ENCODE measurements at places on chromosomes 4 and X. TPM values are rescaled to one million over a fixed set of nuclear protein-coding genes. Genes with fewer than 3 reads are reported as not detected.

DNA sequence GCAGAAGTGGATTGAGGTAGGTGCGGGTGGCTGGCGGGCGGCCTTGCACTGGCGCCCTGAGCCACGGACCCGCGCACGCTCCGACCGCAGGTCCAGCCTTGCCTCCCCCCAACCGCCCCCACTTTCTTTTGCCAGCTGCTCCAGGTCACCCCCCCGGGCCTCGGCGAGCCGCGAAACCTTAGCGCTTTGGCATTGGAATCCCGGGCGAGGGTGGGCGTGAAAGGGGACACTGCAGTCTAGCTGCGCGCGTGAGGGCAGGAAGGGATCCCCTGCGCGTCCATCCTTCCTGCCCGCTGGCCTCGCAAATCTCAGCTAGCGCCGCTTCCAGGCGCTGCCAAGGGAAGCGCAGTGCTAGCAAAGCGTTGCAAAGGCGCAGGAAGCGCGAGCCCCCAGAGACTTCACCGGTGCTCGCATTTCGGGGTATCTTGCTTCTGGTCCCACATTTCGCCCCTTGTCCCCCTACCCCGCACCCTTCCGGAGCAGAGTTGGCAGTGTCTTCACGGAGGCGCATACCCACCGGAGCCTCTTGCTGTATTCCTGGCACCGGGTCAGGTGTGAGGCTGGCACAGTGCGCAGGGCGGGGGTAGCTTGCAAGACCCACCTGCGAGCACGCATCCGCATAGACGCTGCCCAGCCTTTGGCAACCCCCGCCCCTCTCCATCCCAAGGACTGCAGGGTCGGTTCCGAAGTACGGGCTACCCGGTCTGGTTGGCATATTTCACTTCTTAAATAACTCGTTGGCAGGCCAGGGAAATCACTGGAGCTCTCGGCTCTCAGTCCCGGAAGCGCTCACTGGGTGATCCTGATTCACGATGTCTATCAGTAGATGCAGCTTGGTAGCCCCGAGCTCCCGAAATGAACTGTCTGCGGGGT lies 104.4 kb downstream of the UCHL1 start:
- peak; percentile 36 for DNase-seq

DNA sequence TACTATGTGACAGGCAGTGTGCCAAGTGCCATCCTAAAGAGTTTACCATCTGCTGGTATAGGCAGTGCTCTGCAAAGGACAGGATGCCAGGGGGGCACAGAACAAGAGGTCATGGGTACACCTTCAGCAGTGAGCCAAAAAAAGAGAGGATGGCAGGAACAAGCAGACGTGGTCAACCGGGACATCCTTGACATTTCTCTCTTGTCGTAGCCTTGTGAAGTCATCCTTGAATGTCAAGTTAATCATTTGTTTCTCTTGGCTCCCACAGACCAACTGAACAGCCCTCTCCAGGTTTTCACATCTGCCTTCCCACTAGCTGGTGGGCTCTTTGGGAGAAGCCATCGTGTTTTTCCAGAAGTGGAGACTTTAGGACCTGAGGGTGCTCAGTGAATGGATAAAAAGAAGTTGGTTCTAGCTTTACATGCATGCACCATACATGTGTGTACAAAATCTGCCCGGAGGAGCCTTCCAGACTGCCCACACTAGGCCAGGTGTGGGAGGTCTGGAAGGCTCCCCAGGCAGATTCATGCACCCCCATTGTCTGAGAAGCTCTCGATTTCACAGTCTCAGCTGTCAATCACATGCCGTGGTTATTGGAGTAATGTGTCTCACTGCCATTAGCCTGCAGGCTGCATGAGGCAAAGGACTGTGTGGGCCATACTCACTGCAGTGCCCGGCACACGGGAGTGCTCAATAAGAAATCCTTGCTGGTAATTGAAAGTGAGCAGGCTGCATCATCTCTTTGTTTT lies 16.4 kb downstream of the PNMA6F start:
- no peak for DNase-seq

Gene ARHGAP36
- 0.09 TPM for total RNA-seq

DNA sequence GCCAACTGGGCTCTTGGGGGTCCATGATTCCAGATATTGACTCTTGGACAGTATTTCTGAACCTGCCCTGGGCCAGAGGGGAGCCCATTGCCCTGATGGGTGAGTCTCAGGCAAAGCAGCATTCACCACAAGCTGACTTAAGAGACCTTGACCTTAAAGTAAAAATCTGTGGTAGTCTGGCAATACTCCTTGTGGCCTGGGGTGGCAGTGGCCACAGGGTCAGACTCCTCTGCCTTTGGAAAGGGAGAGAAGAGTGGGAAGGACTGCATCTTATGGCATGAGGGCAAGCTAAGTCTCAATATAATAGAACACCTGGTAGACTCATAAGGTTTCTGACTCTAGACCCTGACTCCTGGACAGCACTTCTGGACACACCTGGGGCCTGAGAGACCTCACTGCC lies 340.3 kb upstream of the MAD2L1 start:
- no peak for DNase-seq

Gene PAGE1
- not detected for total RNA-seq

Gene KCNE5
- total RNA-seq: 2.7 TPM

Gene CCNB3
- total RNA-seq: 0.85 TPM

All from WTC11 (cell line).